ENCODE measurements at places on chromosomes 3 and 15.

- no peak for DNase-seq
These were observed 64.8 kb downstream of the OSTN start for GRCh38 chr3:191263850-191264249.

DNA sequence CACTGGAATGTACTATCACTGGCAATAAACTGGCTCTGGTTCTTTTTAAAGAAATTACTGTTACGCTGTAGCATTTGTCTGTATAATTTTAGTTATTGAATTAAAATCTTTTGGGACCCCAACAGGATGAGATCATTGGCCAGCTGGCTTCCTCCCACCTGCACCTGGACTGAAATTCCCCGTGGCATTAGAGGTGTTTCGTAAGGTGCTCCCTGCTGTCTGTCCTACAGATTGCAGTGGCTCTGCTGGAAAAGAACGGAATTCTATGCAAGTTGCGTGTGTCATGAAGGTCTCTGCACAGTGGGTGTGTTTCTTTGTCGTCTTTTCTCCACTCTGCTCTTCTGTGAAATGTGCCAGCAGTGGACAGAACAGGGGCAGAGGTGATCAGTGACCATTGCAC, 383.4 kb downstream of the PTPRG start:
- no peak for DNase-seq

GRCh38 chr3:106299300-106300098, 430.7 kb upstream of the CBLB start:
- no peak for DNase-seq

DNA sequence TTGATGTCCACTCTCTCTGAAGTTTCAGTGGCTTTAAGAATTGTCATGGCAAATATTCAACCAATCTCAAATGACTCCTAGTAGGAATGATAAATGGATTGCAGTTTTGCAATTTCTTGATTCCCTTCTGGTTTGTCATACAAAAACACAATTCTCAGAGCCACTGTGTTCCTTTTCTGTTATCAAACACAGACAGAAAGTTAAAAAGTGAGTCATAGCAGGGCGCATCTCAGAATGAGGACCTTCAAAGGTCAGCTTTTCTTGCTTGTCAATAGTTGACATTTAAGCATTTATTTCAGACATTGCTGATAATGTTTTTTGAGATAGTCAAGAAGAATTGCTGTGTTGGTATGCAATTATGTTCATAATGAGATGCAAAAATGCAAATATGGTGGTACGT, 405.9 kb downstream of the NR2F2 start:
- DNase-seq: no peak

DNA sequence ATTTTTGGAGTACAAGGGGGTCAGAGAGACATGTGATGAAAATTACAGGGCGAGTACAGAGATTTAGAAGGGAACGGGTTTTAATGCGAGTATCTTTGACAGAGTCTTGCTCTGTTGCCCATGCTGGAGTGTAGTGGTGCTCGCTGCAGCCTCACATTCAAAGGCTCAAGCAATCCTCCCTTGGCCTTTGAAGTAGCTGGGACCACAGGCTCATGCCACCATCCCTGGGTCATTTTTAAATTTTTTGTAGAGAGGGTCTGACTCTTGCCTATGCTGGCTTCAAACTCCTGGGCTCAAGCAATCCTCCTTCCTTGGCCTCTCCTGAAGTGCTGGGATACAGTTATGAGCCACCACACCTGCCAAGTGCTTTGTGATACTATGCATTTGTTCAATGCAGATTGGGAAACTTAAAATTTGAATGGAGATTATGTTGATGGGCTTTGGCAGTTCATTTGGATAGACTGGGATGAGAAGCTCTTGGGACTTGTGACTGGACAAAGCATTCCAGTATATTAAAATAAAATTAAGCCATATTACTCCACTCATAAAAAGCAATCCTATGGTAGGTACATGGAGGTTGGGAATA, 4.0 kb upstream of the LMLN start:
- DNase-seq: no peak

DNA sequence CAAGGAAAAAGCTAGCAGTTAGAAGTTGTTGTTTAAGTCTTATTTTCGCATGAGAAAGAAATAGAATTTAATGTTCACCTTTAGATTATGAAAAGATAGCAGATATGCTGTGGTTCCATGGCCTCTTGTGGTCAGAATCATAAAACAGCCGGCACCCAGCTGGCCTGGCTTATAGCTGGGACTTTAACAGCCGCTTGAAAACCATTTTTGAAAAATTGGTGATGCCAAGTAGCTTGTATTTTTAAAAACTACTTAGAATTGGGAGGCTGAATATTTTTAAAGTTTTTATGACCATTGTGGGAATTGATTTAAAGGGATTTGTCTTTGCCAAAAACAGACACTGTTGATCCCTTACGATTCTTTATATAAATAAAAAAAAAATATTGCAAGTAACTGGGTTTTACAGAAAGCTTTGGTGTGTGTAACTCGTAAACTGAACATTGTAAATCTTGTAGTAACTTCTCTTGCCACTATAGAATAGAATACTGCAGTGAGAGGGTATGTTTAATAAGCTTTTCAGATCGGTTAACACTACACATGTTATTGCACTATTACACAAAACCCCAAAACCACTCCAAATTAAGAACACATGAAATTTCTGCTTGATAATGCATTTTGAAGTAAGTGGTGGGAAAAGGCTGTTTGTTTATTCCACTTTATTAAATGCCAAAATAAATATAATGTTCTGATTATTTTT, 6.6 kb downstream of the ARRDC4 start:
- no peak for DNase-seq

DNA sequence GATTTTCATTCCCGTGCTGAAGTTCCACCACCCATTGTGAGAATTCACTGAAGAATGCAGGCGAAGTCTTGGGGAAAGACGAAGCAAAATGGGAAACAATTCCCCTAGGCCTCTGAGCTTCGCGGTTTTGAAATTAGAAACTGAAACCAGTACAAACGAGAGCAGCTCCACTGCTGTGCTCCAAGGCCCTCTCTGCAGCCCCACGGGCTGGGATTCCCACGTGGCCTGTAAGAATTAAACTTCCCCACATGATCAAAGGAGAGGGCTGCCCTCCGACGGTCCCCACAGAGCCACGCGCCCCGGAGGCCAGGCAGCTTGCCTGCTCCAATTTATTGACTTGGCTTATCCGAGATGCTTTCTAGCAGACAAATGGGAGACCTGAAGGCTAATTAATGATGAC, 144.0 kb downstream of the GREM1 start:
- DNase-seq: peak; percentile 28

DNA sequence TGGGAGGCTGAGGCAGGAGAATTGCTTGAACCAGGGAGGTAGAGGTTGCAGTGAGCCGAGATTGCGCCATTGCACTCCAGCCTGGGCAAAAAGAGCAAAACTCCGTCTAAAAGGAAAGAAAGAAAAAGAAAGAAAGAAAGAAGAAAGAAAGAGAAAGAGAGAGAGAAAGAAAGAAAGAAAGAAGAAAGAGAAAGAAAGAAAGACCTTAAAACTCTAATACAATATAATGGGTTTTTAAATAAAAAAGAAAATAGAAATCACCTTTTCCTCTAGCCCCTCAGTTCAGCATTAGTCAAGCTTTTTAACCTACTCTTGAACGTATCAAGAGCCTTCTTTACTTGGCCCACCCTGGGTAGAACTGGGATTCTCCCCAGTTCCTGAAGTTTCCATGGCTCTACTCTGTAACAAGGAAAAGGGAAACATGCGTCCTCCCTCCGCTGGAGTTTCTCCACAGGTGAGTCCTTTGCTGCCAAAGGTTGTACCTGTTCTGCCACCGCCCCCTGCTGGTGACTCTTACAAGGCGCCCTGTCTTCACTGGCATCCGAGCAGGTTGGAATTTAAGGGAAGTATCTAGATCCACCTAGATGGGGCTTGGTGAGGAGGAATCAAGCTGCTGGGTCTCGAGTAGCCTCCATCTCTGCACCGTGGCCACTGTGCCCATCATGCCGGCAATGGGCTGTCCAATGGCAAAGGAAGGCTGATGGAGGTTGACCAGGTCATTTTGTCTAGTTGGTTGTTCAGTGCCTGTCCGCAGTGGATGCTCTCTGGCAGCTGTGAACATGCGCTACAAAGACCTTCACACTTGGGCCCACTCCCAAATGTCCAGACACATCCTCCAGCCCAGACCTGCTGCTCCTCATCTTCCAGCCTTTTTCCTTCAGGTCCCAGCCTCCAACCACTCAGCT, 20.6 kb upstream of the EPHB3 start:
- DNase-seq: peak; percentile 78

DNA sequence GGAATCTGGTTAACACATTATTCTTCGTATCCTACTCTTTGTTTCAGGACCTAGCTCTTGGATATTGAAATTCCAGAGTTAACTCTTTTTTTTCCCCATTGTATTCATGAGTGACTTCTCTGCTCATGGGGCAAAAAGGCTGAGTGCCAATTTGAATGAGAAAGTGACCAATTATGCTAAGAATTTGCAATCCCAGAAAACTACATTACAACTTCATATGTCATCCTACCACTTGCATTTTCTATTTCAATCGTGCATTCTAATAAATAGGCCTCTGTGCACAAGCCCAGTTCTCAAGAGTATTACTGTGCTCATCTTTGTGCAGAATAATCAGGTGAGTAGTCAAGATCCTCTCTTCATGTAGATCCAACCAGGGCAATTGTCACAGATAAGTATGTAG, 537.8 kb downstream of the OTOL1 start:
- no peak for DNase-seq

- no peak for DNase-seq
These were observed 65.0 kb upstream of the ATP2B2 start for GRCh38 chr3:10570196-10570946.

DNA sequence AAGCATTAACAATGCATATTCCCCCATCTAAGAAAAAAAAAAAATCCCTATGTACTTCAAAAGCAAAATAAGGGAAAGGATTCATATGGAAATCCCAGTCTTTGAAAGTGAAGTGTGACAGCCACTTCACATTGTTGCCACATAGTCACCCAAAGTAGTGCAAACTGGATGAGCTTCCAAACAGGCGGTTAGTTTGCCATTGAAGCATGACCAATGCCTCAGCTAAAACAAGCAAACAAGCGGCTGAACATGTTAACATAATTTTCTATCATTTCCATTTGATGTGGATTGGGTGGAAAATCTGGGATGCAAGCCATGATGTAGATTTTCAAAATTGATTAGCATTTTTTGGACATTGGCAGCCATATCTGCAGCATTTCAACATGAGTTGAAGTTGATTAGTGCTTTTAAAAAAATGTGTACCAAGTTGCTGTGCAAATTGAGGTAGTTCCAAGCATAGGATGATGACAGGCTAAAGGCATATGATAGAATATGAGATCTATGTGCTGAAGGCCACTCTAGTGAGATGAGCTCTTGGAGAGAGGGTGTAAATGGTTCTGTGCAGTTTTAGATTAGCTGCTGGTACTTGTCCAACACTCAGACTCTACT, 405.2 kb downstream of the NR2F2 start:
- no peak for DNase-seq

GRCh38 chr3:81451140-81451539, 310.3 kb downstream of the GBE1 start:
- DNase-seq: no peak

DNA sequence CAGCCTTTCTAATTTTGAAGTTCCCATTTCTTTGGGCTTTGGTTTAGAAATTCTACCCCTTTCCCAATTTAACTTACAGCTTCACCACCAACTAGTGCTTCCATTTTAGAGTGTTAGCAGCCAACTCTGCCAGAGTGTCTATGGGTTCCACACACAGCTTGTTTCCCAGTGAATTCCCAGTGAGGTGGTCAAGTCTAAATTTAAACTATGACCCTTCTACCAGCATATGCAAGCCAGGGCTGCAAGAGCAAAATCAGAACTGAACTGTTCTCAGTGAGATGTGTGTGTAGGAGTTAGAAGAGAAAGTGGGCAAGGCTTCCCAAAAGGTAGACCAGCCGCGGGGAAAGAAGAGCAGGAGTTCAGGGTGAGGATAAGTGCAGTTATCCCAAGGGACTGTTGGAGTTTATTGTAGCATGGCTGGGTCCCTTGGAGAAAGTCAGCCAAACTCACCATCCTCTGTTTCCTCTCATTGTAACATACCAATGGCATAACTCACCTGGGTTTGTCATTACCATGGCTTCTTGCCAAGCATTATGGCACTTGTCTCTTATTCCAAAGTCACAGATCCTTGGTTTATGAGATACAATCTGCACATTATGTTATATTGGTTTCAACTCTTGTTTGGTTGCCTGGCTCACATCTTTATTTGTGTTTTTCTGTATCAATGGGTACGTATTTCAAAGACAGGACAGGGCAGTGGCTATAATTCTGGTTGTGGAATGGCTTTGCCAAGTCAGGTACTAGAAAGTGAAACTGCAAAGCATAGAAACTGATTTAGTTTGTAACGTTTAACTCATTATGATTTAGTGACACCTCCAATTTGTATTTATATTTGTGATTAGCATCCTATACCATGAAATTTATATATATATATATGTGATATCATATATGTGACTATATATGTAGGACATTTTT, 130.2 kb upstream of the UMPS start:
- no peak for DNase-seq

DNA sequence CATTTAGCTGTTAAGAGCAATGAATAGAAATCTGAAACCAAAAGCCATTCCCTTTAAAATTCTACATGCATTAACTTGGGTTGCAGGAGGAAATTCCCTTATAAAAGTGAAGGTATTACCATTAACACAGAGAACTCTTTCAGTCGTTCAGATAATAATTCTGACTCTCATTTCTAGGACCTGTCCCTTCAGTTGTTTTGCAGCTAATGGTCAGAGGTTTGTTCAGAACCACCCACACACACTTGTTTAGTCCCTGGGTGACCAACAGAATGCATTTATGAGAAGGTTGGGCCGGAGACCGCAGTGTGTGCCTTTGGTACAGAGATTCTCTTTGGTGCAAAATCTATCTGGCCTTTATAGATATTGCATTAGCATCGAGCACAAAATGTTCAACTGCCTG, 492.5 kb downstream of the NLGN1 start:
- no peak for DNase-seq

DNA sequence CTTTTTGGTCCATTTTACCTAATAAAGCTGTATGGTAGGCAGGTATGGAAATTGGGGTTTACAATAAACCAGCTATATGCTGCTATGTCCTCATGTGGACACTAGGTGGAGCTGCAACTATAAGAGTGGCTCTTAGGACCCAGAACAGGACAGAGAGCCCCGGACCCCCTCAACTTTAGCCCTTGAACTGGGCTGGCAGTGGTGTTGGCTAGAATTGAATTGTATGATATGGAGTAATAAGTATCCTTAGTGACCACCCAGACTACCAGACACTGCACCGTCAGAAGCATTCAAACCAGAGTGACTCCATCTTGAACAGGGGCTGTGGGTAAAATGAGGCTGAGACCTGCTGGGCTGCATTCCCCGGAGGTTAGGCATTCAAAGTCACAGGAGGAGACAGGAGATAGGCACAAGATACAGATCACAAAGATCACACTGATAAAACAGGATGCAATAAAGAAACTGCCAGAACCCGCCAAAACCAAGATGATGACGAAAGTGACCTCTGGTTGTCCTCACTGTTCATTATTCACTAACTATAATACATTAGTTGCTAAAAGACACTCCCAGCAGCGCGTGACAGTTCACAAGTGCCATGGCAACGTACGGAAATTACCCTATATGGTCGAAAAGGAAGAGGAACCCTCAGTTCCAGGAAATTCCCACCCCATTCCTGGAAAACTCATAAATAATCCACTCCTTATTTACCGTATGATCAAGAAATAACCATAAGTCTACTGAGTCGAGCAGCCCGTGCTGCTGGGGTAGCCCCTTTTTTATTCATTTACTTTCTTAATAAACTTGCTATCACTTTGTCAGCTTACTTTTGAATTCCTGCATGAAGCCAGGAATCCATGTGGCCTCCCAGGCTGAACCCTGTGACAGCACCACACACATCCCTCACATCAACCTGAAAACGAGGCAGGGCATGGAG, 68.7 kb upstream of the BLM start:
- peak; percentile 69 for DNase-seq
